ENCODE measurements at places on chromosomes 6 and 20. TPM values are rescaled to one million over a fixed set of nuclear protein-coding genes. Genes with fewer than 3 reads are reported as not detected.

GRCh38 chr6:12313992-12314589 is 23.9 kb downstream of the EDN1 start:
- DNase-seq: peak; percentile 48
- H3K27me3 ChIP-seq: no peaks in the 10 kb centered on the region
- H3K4me1 ChIP-seq: peaks cover 14% of the 10 kb centered on the region
- peak overlapping the region; percentile 59 for H3K27ac ChIP-seq

DNA sequence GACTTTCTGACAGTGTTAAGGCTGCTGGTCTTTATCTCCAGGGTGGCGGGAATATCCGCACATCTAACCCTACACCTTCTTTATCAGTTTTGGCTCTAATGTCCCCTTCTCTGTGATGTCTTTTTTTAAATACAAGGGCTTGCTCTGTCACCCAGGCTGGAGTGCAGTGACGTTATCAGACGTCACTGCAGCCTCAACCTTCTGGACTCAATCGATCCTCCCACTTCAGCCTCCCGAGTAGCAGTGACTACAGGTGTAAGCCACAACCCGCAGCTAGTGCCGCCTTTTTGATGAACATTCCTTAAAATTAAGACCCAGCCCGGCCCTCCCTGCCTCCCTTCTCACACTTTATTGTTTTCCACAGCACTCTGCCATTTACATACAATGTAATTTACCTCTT is 120.1 kb upstream of the CDH4 start:
- H3K4me3 ChIP-seq: no peak overlapping the region
- no peaks in the 10 kb centered on the region for H3K4me1 ChIP-seq
- no peaks in the 10 kb centered on the region for H3K36me3 ChIP-seq

GRCh38 chr6:30397697-30398096 is 52.7 kb downstream of the RPP21 start:
- no peaks in the 10 kb centered on the region for H3K27me3 ChIP-seq
- H3K4me3 ChIP-seq: no peak overlapping the region
- no peaks in the 10 kb centered on the region for H3K36me3 ChIP-seq
- DNase-seq: no peak

DNA sequence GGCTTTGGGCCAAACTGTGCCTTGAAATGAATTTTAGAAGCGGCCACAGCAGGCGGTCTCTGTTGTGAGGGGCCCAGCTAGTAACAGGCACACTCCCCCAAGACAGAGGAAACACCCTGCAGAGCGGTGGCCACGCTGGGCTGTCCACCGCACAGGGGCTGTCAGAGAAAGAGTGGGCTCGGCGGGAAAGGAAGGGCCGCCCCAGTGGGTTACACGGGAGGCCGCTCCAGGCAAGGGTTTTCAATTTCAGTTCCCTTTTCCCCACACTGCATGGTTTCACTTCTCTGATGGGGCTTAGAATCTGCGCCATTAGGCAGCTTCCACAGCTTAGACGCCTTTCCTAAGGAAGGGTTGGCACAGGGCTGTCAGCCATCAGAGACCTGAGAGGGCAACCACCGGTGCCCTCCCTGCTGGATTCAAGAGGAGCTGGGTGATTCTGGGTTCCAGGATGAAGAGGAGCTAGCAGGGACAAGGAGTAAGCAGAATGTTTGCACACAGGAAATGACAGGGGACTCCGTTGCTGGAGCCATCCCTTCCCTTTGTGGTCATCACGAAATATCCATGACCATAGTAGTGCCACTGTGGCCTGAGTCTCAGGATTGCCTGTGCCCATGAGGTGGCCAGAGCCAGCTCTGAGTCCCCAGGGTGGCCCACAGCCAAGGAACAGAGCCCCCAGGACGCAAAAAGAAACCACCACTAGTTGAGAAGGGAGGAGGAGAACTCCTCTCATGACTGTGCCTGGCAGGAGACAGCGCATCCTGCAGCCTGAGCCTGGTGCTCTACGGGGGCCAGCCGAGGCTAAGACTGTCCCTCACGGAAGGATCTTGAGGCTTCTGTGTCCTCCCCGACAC is 282.7 kb downstream of the NRN1 start:
- no peaks in the 10 kb centered on the region for H3K4me1 ChIP-seq
- no peak for DNase-seq
- no peaks in the 10 kb centered on the region for H3K27me3 ChIP-seq
- H3K36me3 ChIP-seq: no peaks in the 10 kb centered on the region

TUBB1 gene
- total RNA-seq: not detected

C6orf141 gene
- total RNA-seq: 29.8 TPM

TRIM10 gene
- total RNA-seq: not detected

DEFB127 gene
- total RNA-seq: not detected

DEFB132 gene
- total RNA-seq: not detected

Data from stomach (tissue), 19 donors.